ENCODE measurements at places on chromosomes 13 and 19. TPM values are rescaled to one million over a fixed set of nuclear protein-coding genes. Genes with fewer than 3 reads are reported as not detected.

DNA sequence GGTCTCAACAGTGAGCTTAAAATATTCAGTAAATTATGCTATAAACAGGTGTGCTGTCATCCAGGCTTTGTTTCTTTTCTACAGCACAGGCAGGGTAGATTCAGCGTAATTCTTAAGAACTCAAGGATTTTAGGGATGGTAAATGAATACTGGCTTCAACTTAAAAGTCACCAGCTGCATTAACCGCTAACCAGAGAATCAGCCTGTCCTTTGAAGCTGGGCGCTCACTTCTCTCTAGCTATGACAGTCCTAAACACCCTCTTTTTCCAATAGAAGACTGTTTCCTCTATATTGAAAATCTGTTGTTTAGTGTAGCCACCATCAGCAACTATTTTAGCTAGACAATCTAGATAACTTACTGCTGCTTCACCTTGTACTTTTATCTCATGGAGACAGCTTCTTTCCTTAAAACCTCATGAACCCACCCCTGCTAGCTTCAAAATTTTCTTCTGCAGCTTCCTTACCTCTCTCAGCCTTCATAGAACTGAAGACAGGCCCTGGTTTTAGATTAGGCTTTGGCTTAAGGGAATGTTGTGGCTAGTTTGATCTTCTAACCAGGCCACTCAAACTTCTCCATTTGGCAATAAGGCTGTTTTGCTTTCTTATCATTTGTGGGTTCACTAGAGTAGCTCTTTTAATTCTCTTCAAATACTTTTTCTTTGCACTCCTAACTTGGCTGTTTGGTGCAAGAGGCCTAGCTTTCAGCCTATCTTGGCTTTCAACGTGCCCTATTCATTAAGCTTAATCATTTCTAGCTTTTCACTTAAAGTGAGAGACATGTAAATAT, 89.5 kb downstream of the USP12 start:
- H3K27ac ChIP-seq, result no peak overlapping the region
- H3K27me3 ChIP-seq, result no peaks in the 10 kb centered on the region
- no peaks in the 10 kb centered on the region for H3K36me3 ChIP-seq
- H3K4me3 ChIP-seq, result no peak overlapping the region
- no peak for ATAC-seq

The RFPL4A gene
- total RNA-seq, result not detected

The MCEMP1 gene
- 0.96 TPM for total RNA-seq

DNA sequence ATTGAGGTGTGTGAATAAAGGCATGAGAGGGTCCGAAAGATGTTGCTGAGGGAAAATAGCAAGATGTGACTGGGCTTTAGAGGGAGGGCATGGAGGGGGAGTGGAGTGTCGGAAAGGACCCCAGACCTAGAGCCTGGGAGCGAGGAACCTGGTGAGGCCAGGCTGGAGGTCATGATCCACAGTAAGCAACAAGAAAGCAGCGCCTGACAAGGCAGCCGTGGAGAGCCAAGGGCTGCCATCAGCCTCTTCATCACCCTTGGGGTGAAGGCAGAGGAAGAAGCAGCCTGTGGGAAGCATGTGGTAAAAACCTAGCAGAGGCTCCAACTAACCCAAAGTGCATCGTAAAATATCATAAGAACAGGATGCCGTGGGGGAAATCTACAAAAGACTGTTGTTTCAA, 162.8 kb upstream of the SOX1 start:
- ATAC-seq, result no peak
- no peak overlapping the region for H3K27ac ChIP-seq
- peaks cover 35% of the 10 kb centered on the region for H3K27me3 ChIP-seq

The CHAF1A gene
- total RNA-seq, result 9.4 TPM

DNA sequence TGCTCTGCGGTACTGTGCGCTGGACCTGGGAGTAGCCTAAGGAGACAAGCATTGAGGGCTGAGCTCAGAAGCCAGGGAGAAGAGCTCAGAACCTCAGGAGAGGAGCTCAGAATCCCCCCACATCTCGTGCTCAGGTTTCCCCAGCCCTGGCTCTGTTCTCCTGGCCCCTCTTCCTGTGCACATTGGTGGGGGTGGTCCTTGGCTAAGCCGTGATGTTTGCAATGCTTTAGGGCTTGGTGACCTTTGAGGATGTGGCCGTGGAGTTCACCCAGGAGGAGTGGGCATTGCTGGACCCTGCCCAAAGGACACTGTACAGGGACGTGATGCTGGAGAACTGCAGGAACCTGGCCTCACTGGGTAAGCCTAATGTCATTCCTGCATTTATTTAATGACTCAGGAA, 6.6 kb downstream of the ZNF557 start:
- no peaks in the 10 kb centered on the region for H3K4me1 ChIP-seq
- H3K36me3 ChIP-seq, result peaks cover 100% of the 10 kb centered on the region

DNA sequence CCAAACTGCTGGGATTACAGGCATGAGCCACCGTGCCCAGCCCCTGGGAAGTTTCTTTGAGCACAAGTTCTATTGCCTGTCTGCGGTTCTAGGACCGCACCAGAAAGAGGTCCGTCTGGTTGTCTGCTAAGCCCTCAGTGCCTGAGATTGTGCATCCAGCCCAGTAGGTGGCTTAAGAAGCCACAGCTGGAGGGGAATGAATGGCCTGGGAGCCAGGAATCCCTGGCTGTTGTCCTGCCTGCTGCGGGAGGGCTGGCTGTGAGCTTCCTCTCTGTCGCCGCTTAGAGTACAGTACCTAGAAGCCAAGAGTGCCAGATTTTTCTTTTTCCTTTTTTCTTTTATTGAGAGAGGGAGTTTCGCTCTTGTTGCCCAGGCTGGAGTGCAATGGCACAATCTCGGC, 4.2 kb upstream of the TYK2 start:
- no peak for ATAC-seq
- H3K4me1 ChIP-seq, result peaks cover 18% of the 10 kb centered on the region
- H3K27me3 ChIP-seq, result no peaks in the 10 kb centered on the region
- H3K27ac ChIP-seq, result no peak overlapping the region

The FFAR2 gene
- total RNA-seq, result 0.35 TPM

DNA sequence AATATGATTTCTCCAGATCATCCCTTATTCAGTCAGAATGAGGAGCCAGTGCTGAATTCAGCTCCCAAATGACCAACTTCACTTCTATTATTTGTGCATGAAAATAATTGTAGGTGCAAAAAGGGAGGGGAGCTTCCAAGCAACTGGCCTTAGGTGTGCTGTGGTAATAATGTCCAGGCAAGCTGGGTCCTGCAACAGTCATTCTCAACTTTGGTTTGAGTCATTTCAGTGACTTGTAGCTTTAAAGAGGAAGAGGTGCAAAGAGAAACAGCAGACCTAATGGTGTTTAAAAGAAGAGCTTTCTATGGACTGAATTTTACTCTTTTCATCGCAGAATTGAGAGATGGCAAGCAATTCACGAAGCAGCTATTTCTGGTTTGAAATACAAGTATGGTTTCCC, 29.2 kb upstream of the FGF9 start:
- H3K27me3 ChIP-seq, result peaks cover 24% of the 10 kb centered on the region
- no peak overlapping the region for H3K27ac ChIP-seq
- no peaks in the 10 kb centered on the region for H3K4me1 ChIP-seq
- no peak overlapping the region for H3K4me3 ChIP-seq
- H3K36me3 ChIP-seq, result no peaks in the 10 kb centered on the region

The ZNF442 gene
- total RNA-seq, result 6.7 TPM

- H3K27ac ChIP-seq, result no peak overlapping the region
- H3K4me1 ChIP-seq, result no peaks in the 10 kb centered on the region
- H3K4me3 ChIP-seq, result no peak overlapping the region
- ATAC-seq, result peak; percentile 55
Observed at GRCh38 chr13:94305463-94305862, 174.0 kb downstream of the DCT start.

The CBARP gene
- total RNA-seq, result 0.13 TPM

The GRIN3B gene
- total RNA-seq, result not detected

GRCh38 chr19:16066611-16067104, 9.6 kb upstream of the TPM4 start:
- no peaks in the 10 kb centered on the region for H3K4me1 ChIP-seq
- H3K27ac ChIP-seq, result peak overlapping the region; percentile 87

The ZNF177 gene
- 2.2 TPM for total RNA-seq

Data from gastroesophageal sphincter (tissue), 4 donors.